HEK293T (cell line): ENCODE measurements at places on chromosomes 16 and 17.

GRCh38 chr17:35521150-35521549, 16.3 kb downstream of the SLFN12L start:
- no peak for DNase-seq

- DNase-seq, result no peak
Observed at GRCh38 chr17:70060415-70060814, 14.6 kb upstream of the KCNJ16 start.

GRCh38 chr17:6479622-6480302, 35.5 kb downstream of the PIMREG start:
- DNase-seq, result no peak

DNA sequence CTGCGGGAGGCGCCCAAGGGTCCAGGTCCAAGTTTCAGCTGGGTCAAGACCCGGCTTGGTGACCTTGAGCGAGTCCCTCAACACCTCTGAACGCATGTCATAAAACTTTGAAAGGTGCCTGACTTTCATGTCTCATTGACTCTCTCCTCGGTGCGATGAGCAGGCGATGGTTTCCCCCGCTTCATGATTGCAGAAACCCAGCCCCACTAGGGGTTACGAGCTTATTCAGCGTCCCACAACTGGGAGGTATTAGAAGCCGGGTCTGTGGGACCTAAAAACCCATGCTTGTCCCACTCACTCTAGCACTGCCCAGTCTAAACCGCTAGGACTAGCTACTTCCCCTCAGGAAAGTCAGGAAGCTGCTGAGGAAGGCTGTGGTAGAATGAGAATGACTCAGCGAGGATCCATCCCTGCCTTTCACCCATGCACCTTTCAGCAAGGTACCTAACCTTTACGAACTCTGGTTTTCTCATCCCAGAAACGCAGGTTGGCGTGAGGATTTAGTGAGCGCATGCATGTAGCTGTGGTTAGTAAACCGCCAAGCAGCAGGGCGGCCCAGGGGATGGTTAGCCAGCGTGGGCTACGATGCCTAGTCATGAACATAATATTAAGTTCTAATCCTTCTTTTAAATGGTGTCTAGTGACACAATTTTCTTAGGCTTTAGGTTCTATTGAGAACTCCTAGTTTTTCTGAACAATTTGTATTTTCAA, 26.2 kb upstream of the RFFL start:
- no peak for DNase-seq

GRCh38 chr17:47700471-47701449, 6.8 kb downstream of the TBKBP1 start:
- no peak for DNase-seq
